ENCODE measurements at places on chromosomes 7 and 10. TPM values are rescaled to one million over a fixed set of nuclear protein-coding genes. Genes with fewer than 3 reads are reported as not detected.

The LRRC17 gene
- polyA plus RNA-seq: 30.2 TPM

The TMEM273 gene
- polyA plus RNA-seq: 5.5 TPM

The FRMD4A gene
- 19.8 TPM for polyA plus RNA-seq

The SPDYE8 gene
- polyA plus RNA-seq: 0.27 TPM

The DNAJC9 gene
- 25.4 TPM for polyA plus RNA-seq

The MMRN2 gene
- 7.2 TPM for polyA plus RNA-seq

GRCh38 chr10:25766687-25767221, 167.3 kb upstream of the MYO3A start:
- no peaks in the 10 kb centered on the region for H3K4me1 ChIP-seq
- no peak for DNase-seq
- no peak overlapping the region for H3K27ac ChIP-seq

DNA sequence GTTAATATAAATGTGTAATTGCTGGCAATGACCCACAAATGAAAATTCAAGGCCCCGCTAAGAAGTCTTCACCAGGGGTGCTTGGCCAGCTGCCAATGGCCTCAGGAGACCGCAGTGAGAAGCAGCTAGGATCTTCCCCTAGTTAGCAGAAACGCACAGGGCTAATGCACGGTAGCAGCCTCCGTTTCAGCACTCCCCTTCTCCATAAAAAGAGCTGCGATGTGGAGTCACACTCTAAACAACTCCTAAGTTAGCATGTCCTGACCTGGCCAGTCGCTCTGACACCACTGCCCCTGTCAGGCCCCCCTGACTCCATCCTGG, 139.0 kb downstream of the SEPTIN14 start:
- H3K4me3 ChIP-seq: no peak overlapping the region
- H3K27ac ChIP-seq: no peak overlapping the region
- no peaks in the 10 kb centered on the region for H3K4me1 ChIP-seq
- DNase-seq: no peak
- H3K36me3 ChIP-seq: no peaks in the 10 kb centered on the region

DNA sequence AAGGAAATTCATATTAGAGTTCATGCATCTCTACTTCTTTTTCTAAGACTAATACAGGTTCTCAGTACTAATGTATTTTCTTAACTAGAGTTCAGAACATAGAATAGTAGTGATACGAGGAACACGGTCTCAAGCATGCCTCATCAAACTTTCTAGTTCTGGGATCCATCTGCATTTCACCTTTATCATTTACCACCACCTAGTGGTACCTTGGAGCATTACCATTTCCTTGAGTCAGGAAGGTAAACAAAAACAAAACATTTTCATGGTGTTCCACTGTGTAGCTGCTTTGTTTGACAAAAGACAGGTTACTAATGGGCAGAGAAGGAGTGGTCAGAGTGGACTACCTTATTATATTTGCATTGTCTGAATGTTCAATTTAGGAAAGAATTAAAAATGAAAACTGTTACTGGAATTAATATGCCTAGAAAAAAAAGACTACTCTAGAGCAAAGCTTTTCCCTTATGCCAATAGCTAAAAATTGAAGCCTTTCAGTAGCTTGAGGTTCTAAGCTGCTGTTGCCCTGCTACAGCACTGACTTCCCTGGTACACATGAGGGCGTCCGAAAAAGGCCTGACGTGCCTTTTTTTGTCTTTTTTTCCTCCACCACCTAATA, 44.5 kb downstream of the STARD3NL start:
- no peak overlapping the region for H3K27ac ChIP-seq
- H3K36me3 ChIP-seq: peaks cover 45% of the 10 kb centered on the region
- no peaks in the 10 kb centered on the region for H3K4me1 ChIP-seq

GRCh38 chr7:1810961-1811849, 141.1 kb downstream of the ELFN1 start:
- no peak overlapping the region for H3K4me3 ChIP-seq
- no peaks in the 10 kb centered on the region for H3K36me3 ChIP-seq
- no peaks in the 10 kb centered on the region for H3K27me3 ChIP-seq
- no peak for DNase-seq
- no peaks in the 10 kb centered on the region for H3K4me1 ChIP-seq

- no peaks in the 10 kb centered on the region for H3K36me3 ChIP-seq
- H3K4me3 ChIP-seq: no peak overlapping the region
- DNase-seq: no peak
- no peaks in the 10 kb centered on the region for H3K27me3 ChIP-seq
- no peaks in the 10 kb centered on the region for H3K4me1 ChIP-seq
- no peak overlapping the region for H3K27ac ChIP-seq
These were observed 29.5 kb downstream of the MDH2 start for GRCh38 chr7:76077435-76077834.

DNA sequence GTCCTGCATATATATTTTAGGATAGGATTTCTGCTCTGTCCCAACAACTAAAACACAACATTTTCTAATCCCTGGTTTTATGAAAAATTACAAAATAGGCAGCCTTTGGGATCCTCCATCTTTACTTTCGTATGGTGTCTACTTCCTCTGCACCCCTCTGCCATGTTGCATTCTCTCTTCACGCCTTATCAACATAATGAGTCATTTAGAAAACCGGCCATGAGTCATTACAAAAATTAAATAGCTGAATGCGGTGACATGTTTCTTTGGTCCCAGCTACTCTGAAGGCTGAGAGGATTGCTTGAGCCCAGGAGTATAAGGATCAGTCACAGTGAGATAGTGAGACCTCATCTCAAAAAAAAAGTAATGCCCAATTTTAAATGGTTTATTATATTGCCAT, 148.1 kb upstream of the CELF2 start:
- no peak overlapping the region for H3K27ac ChIP-seq
- H3K36me3 ChIP-seq: no peaks in the 10 kb centered on the region
- H3K4me3 ChIP-seq: no peak overlapping the region
- no peak for DNase-seq

GRCh38 chr7:132393789-132394261, 182.4 kb downstream of the PLXNA4 start:
- no peak overlapping the region for H3K27ac ChIP-seq
- no peak for DNase-seq
- H3K4me3 ChIP-seq: no peak overlapping the region
- H3K27me3 ChIP-seq: no peaks in the 10 kb centered on the region

DNA sequence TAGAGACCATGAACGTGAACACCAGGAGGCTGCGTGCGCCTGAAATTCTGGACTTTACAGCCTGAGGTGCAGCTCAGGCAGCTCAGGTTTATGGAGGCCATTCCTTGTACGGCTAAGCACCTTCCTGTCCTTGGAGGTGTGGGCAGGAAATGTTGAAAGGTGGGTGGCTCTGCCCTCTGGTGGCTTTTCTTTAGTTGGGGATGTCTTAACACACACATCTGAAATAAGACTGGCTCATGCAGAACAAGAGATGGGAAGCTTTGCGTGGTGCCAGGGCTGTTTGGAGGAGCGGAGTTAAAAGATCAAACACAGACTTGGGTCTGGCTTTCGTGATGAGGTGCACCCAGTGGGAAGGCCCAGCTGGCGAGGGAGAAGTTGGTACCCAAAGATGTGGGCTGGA, 64.1 kb downstream of the DOCK1 start:
- H3K4me1 ChIP-seq: peaks cover 6% of the 10 kb centered on the region
- H3K27ac ChIP-seq: no peak overlapping the region
- H3K36me3 ChIP-seq: peaks cover 10% of the 10 kb centered on the region
- H3K27me3 ChIP-seq: no peaks in the 10 kb centered on the region
- DNase-seq: no peak
- no peak overlapping the region for H3K4me3 ChIP-seq

- H3K4me3 ChIP-seq: no peak overlapping the region
- no peak for DNase-seq
- no peaks in the 10 kb centered on the region for H3K27me3 ChIP-seq
These were observed 69.4 kb downstream of the AMZ1 start for GRCh38 chr7:2757361-2757903.

DNA sequence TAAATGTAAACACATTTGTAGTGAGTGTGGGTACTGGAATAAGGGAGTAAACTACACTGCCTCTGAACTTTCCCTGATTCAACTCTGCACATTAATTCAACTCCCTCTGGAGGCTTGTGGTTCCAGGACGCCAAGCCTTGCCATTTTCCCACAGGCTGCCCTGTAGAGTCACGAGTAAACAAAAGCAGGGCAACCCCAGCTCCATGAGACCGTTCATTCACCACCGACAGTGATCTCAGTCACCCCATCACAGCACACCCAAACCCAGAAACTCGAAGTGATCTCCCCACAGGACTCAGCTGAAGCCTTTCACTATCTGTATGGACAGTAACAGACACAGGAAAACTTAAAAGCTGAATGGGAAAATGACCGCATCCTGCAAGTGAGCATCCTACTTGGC, 218.8 kb upstream of the FRMD4A start:
- peaks cover 37% of the 10 kb centered on the region for H3K4me1 ChIP-seq
- H3K36me3 ChIP-seq: no peaks in the 10 kb centered on the region
- H3K27me3 ChIP-seq: no peaks in the 10 kb centered on the region
- no peak overlapping the region for H3K4me3 ChIP-seq
- no peak for DNase-seq

DNA sequence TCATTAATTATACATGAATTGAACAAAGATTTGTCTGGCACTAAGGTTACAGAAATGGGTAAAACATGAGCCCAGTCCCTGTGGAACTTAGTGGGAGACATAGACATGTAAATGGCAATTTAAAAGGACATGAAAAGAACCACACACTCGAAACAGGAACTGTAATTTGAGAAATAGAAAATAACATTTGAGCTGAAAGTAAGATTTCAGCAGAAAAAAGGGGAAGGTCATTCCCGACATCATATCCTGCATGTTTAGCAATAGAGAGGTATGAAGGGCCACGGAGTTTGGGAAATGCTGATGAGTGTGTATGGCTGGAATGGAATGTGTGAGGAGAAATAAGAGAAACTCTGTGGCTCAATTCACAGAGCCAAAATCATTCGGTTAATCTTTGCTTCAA, 175.4 kb upstream of the AHR start:
- peaks cover 5% of the 10 kb centered on the region for H3K4me1 ChIP-seq
- no peak for DNase-seq
- H3K27me3 ChIP-seq: no peaks in the 10 kb centered on the region
- H3K4me3 ChIP-seq: no peak overlapping the region

- H3K36me3 ChIP-seq: peaks cover 9% of the 10 kb centered on the region
- peak overlapping the region; percentile 59 for H3K4me3 ChIP-seq
- peaks cover 23% of the 10 kb centered on the region for H3K27me3 ChIP-seq
- peak overlapping the region; percentile 98 for H3K27ac ChIP-seq
- peaks cover 12% of the 10 kb centered on the region for H3K4me1 ChIP-seq
- peak; percentile 65 for DNase-seq
These were observed 1.1 kb upstream of the MOGAT3 start for GRCh38 chr7:101201695-101202602.

DNA sequence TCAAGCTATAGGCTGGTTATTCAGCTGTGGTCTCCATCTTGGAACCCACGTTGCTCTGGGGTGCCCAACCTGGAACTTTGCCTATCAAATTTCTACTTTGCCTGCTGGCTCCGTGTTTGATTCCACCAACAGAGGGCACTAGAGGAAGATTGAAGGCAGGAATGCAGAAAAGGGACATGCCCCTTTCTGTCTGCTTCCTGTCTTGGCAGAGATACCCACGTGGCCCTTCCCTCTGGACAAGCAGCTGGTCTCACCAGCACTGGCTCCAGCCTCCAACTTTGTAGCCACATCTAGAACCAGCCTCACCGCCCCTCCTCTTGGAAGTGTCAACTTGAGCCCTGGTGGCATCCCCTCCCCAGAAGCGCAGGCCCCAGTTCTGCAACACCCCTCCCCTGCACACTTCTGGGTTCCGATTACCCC, 52.1 kb upstream of the ZNF438 start:
- no peak overlapping the region for H3K4me3 ChIP-seq
- H3K36me3 ChIP-seq: no peaks in the 10 kb centered on the region
- no peak overlapping the region for H3K27ac ChIP-seq

GRCh38 chr7:20541608-20542349, 73.7 kb upstream of the ABCB5 start:
- no peaks in the 10 kb centered on the region for H3K4me1 ChIP-seq
- no peak overlapping the region for H3K4me3 ChIP-seq
- no peak for DNase-seq
- no peak overlapping the region for H3K27ac ChIP-seq
- H3K27me3 ChIP-seq: no peaks in the 10 kb centered on the region
- H3K36me3 ChIP-seq: no peaks in the 10 kb centered on the region

DNA sequence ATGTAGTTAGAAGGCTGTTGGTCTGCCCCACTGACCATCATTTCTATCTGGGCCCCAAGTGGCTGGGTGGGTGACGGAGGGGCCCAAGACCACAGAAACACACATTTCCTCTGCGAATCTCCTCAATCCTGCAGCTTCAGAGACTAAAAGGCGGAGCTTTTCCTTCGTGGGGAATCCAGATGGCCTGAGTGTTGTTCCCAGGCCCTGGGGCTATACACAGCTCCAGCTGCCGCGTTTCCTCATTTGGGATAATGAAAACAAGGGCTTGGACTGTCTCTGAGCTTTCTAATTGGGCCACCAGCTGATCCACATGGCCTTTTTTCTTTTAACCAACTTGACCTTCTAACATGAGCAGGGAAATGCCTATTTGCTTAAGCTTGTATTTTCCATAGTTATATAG, 339.9 kb downstream of the CXCL12 start:
- no peak overlapping the region for H3K4me3 ChIP-seq
- DNase-seq: peak; percentile 32
- H3K27ac ChIP-seq: no peak overlapping the region
- H3K27me3 ChIP-seq: peaks cover 6% of the 10 kb centered on the region
- no peaks in the 10 kb centered on the region for H3K4me1 ChIP-seq
- H3K36me3 ChIP-seq: no peaks in the 10 kb centered on the region

DNA sequence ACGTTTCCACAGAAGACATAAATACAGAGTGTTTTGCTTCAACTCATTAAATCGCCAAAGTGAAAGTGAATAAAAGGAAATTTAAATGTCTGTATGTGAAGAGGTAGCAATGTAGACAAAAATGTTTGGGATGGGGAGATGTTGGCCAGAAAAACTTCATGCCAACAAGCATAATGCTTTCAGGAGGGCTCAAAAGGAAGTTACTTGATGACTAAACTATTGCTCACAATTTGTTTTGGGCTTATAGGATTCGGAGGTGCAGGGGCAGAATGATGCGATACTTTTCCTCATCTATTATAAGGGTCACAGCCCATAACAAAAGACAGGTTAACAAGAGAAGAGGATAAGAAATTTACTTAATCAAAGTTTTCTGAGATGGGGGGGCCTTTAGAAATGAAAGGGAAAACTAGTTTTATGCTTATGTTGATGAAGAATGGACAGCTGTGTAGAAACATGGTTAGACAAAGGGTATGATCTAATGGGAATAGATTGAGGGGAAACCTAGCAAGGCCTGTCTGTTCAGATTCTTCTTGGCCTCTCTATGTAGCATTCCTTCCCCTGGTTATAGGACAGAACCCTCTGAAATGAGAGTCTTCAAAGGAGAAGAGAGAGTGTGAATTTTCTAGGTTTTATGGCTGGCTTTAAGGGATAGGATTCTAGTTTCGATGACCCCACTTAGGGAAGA, 898.6 kb downstream of the LRMDA start:
- H3K4me3 ChIP-seq: no peak overlapping the region
- H3K27ac ChIP-seq: no peak overlapping the region
- H3K36me3 ChIP-seq: no peaks in the 10 kb centered on the region
- H3K4me1 ChIP-seq: no peaks in the 10 kb centered on the region
- no peaks in the 10 kb centered on the region for H3K27me3 ChIP-seq
- DNase-seq: no peak

Measured in large intestine (tissue), 12 donors.